Glomerular endothelial cell (primary cell): ENCODE measurements at places on chromosomes 2 and 18.

GRCh38 chr2:212177724-212178123, 360.9 kb downstream of the ERBB4 start:
- no peak for DNase-seq

GRCh38 chr2:241666627-241667400, 19.8 kb downstream of the DTYMK start:
- DNase-seq, result peak; percentile 39

DNA sequence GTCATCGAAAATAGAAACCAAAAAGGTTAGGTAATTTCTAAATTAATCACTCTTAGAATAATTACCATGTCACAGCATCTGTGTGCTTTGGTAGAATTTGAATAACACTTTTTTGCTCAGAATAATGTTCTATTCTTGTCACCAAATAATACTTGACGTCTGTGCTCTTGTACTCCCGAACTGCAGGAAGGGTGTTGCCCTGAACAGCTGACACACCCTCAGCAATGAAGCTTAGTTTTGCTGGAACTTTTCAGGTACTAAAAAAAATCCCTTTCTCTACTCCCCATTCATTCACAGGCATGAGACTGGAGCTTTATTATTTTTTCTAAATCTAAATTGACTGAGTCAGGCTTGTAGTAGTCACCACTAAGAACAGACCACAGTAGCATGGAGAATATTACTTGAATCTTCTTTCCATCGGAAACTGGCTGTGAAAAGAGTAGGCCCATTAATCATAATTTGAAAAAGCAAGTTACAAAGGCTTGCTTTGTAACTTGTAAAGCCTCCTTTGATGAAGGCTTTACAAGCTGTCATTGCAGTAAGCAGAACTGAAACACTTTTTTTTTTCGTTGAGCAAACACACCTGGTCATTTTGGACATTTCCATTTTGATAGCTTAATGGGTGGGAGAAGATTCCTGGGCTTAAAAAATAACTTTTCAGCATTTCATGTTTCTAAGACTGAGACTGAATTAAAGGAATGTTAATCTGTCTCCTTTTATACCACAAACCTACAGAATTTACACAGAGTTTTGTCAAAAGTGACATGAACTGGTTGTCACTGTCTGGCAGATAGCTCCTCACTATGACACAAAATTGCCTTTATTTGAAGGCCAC, 70.3 kb upstream of the PELI1 start:
- no peak for DNase-seq

GRCh38 chr2:202034249-202035088, 814 bp downstream of the FZD7 start:
- no peak for DNase-seq

DNA sequence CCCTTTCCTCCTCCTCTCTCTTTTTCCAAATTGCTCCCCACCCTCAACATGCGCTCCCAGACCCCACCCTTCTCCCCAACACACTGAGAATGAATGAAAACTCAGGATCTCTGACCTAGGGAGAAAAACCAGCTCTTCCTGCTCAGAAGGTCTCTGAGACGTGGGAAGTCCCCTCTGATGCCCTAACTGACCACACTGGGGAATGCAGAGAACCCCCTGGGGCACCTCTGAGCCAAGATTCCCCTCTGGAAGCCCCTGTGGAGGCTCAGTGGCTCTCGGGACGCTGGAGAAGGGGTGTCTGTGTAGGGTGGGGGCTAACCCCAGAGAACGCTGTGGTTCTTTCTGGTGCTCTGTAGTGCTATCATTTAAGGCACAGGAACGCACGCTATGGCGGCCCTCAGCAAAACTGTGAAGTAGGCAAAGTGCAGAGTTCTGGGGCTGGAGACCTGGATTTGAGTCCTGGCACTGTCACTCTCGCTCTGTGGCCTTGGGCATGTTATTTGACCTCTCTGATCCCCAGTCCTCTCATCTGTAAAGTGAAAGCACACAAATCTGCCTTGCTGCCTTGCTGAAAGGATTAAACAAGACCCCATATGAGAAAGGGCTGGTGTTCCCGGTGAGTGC, 17.1 kb downstream of the ATOH8 start:
- no peak for DNase-seq

DNA sequence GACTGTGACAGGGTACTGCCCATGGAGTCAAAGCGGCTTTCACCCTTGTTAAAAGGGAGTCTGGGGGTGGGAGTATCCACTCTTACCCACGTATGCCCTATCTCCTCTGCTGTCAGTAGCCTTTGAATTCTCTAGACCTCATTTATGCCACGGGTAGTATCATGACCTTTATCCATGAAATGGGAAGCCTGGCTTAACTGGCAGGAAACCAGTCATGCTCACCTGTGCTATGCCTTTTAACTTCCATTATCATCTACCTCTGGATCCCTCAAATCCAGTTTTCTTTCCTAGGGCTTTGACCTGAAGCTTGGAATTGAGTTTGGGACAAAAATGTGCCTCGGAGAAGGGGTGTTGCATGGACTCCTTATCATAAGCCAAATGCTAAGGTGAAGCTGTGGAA, 30.0 kb downstream of the MYO3B start:
- DNase-seq, result no peak

GRCh38 chr2:15117409-15118050, 443.6 kb downstream of the NBAS start:
- DNase-seq, result no peak

GRCh38 chr2:134206031-134206430, 47.8 kb upstream of the MGAT5 start:
- no peak for DNase-seq

DNA sequence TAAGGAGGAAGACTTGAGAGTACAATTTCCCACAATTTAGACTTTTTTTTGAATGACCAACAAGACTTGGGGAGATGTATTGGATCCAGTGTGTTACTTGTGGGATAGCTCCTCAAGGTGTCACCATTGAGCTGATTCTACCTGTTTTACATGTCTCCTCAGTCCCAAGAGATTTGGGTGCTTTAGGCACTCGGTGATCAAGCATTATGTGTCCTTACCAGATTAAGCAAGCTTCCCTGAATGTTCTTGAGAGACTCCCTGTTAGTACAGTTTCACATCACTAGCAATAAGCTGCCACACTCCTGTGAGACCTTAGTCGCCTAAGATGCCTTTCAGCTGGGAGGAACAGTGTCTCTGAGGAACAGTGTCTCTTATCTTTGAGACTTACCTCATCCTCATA, 384.3 kb upstream of the SYT4 start:
- DNase-seq, result no peak

GRCh38 chr18:45167631-45168280, 447.5 kb upstream of the SLC14A2 start:
- no peak for DNase-seq
